OCI-M1 (cell line): ENCODE measurements at places on chromosomes 1 and 21.

DNA sequence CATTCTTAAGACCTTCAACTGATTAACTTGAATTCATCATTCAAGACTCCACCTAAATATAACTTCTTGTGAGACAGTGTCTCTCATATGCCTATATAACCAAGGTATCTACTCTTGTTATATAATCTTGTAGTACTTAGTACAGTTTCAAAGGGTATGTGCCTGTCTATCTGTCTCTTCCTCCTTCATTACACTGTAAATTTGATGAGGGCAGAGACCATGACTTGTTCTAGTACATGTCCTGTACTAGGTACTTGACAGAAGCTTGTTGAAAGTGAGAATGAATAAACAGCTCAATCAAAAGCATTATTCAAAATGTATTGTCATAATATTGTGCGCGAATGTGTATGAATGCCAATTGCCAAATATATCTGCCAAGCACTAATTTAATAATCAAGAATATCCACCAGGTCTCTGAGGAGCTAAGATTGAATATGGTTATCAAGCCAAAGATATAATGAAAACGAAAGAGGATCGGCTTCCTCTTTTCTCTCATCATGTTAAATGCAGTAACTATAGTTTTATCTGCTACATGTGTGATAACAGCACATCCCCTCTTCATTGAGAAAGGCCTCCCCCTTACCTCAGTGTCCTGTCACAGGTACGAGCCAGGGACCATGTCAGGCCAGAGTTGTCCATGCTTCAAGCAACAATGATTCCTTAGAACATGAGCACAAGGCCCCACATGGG, 117.3 kb downstream of the UCHL5 start:
- DNase-seq = peak; percentile 82

- no peak for DNase-seq
Observed at GRCh38 chr1:115908565-115909274, 67.6 kb upstream of the SLC22A15 start.

DNA sequence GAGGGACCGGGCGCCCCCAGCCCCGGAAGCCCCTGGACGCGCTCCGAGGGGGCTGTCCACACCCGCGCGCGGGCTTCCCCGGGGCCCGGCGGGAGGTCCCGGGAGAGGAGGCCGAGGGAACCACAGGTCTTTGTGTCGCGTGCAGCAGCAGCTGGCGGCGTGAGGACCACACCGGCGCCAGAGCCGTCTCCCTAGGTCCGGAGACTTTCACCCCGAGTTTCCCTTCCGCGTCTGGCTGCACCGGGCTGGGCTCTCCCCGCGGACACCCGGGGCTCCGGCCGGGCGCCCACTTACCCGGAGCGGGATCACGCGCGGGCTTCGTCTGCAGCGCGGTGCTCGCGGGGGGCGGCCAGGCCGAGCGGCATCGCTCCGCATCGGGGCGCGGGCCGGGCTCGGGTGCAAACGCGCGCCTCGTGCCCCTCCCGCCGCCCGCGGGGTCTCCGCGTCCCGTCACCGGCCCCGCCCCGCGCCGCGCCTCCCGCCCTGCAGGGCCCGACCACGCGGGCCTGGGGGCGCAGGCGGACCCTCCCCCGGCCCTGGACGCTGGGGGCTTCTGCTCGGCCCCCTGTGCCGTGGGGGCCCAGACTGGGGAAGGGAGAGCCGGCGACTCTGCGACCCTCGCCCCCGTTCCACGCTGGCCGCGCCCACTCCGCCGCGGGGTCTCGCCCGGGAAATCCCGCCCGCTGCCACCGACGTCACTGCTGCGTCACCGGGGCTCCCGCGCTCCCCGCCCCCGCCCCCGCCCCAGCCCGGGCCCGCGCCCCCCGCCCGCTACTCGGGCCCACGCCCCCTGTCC, at the start of gene GNG4:
Gene GNG4, minus strand, starts transcription at position 417 of the 796 bp plus-strand sequence. CDS start 65,946 bp downstream, outside the sequence.
- DNase-seq = no peak

DNA sequence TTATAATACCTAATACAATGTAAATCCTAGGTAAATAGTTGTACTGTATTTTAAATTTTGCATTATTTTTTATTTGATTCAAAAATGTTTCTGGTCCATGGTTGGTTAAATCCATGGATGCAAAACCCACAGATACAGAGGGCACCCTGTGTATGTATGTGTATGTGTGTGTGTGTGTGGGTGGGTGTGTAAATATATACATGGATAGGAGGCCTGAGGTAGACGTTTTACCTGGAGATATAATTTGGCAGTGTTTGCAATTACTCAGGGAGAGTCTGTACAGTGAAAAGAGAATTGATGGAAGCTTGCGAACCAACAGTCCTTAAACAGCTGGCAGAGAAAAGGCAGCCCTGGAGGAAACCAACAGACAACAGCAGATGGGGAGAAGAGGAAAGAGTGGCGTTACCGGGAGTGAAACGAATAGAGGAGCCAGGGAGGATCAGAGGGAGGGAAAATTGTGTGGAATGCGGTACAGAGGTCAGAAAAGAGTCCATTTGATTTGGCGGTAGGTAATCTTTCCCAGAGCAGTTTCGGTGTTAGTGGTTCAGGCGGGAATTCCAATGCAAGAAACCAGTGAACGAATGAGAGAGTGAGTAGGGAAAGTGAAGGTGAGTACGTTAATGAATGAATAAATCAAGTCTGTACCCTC, 47.9 kb upstream of the NBL1 start:
- peak; percentile 70 for DNase-seq

DNA sequence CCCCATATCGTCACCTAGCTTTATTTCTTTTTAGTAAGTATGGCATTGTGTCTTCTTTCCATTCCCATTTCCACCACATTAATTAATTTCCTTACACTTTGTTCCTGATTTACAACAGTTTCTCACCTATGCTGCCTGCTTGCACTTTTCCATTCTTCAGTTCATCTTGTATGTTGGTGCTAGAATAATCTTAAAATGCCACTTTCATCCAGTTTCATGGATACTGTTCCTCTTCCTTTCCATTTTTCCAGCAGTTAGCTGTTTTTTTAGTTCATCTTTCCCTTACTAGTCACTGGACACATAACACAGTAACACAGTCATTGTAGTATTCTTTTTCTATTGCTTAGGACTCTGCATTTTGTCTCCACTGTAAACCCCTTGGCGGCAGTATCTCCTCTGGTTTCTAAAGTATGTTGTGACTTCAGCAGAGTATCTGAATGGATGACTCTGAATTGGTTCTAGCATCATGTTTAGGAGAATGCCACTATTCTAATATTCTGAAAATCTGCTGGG, 2.1 kb downstream of the CDC7 start:
- peak; percentile 72 for DNase-seq

DNA sequence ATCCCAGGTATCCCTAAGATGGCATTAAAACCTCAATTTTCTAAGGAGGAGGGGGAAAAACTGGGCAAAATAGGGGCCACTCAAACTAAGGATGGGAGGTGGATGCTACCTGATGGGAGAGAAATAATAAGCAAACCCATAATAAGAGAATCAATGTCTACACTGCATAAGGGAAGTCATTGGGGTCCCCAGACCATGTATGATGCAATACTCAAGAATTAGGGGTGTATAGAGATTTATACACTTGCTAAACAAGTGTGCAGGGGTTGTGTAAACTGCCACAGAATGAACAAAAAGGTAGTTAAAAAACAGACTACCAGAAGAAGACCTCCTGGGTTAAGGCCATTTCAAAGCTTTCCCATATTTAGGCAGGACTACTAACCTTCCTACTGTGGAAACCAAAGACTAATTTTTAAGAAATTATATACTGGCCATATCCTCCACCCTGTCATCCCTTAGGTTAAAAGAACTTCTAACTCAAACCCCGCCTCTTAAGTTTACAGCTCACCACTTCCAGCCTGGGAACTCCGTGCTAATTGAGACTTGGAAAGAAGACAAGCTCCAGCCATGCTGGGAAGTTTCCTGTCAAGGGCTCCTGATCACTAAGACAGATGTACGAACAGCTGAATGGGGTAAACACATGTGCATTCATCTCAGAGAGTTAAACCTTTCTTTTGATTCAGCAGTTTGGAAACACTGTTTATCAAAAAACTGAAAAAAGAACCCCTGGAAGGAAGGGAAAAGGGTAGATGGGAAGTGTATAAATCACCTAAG, 64.4 kb upstream of the TLR5 start:
- no peak for DNase-seq

GRCh38 chr1:189675712-189676244, 801.9 kb downstream of the BRINP3 start:
- no peak for DNase-seq

DNA sequence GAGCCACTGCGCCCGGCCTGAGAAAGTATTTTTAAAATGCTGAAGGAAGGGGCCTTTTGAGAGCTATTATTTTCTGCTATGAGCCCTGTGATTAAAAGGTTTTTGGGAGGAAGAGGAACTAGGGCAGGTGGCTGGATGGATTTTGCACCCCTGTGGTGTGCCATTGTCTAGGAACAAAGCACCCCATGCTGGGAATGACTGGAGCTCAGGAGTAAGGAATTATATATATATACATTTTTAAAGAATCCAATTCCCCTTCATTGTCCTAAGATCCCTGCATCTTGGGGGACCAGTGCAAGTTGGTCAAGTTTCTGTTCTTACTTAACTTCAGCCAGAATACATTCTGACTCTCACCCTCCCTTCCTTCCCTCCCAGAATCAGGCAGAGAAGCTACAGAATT, 91.6 kb downstream of the ZNF648 start:
- no peak for DNase-seq

DNA sequence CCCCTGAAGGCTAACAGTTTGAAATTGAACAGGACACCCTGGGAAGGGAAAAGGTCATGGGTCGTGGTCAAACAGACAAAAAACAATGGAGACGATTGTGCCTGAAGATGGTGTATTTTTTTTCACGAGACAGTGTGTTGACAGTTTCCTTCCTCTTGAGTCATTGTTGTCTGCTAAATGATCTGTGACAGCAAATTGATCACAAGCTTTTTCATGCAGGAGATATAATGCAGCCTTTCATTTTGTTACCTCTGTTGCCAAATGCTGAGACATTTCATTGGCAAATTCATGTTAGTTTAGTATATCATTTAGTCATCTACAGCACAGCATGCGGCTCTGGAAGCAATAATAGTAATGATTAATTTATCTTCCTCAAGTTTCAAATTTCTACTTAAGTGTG, 27.7 kb downstream of the UBE2U start:
- DNase-seq = no peak

DNA sequence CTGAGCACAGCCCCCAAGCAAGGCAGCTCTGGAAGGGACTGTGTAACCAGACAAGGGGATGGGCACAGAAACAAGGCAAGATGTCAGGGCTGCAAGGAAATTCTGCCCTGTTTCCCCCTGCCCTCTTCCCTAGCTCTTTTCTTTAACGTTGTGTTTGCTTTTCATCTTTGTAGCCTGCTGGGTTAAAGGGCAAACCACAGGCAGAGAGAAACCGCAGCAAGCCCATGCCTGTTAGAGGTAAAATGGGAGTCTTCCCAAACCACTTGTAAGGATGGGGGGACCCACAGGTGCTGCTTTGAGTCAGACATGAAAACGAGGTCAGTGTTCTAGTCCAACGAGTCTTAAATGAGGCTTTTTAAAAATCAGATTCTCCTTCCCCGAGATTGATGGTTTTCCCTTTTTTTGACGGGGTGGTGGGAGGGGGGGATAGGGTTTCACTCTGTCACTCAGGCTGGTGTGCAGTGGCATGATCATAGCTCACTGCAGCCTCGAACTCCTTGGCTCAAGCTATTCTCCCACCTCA, 13.3 kb downstream of the TGFBR3 start:
- no peak for DNase-seq
